ENCODE measurements at places on chromosomes 11 and 22. TPM values are rescaled to one million over a fixed set of nuclear protein-coding genes. Genes with fewer than 3 reads are reported as not detected.

DNA sequence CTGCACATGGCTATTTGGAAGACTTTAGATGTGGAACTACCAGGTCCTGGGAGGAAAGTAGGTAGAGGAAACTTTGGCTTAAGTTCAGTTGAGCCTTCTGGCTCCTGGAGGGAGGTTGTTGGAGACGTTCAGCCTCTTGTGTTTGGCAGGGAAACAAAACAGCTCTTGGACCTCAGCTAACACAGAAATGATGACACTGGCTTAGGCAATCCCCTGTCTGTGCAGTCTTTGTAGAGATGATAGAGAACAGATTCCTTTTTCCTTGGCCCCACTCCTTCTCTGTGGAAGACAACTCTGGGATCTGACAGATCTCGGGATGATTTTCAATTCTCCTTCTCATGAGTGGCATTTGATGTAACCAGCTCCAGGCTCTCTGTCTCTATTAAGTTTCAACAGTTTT is 428.5 kb downstream of the TMEM135 start:
- DNase-seq, result no peak

Gene CXCR5
- not detected for polyA plus RNA-seq

- no peak for DNase-seq
Measured at GRCh38 chr11:58867556-58867955, 23.1 kb upstream of the GLYATL2 start.

DNA sequence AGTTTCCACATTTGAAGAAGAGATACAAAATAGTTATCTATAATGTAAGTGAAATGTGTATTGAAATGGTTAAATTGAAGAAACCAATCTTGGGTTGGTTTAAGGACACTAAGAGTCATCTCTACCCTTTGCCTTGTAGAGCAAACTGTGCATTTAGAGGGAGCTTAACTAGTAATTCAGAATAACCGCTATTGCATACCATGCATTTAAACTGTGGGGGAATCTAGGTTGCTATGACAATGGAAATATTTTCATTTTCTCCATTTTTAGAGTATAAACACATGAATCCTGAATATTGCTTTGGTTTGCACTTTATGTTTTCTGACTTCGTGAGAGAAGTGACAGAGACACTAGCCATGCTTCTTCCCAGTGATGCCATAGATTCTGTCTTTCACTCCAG is 39.7 kb downstream of the FAT3 start:
- no peak for DNase-seq

DNA sequence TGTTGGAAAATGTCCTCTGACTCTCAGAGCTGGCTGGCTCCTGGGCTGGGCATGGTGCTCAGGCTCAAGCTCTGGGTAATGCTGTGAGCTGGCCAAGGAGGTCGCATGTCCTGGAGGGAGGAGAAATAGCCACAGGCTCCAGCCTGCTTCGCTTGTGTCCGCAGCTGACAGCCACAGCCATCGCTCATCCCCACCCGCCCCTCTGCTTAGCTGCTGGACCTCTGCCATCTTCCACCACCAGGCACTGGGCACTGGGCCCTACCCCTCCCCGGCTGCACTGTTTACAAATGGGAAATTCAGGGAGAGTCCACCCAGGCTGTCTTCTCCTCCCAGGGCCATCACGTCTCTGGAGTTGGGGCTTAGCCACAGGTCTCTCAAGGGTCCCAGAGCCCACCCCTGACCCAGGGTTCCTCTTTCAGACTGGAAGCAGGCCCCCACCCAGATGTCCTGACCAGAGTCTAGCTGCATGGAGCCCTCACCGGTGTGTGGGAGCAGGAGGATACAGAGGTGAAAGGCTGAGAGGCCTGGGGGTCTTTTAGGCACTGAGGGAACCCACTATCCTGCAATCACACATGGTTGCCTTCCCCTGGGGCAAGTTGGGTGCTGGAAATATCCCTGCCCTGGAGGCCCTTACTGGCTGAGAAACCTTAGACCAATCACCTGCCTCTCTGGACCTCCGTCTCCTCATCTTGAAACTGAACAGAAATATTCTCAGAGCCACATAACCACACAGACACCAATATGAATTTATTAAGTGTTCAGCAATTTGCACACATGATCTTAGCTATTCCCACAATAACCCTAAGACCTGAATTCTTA is 62.7 kb downstream of the CD82 start:
- no peak for DNase-seq

DNA sequence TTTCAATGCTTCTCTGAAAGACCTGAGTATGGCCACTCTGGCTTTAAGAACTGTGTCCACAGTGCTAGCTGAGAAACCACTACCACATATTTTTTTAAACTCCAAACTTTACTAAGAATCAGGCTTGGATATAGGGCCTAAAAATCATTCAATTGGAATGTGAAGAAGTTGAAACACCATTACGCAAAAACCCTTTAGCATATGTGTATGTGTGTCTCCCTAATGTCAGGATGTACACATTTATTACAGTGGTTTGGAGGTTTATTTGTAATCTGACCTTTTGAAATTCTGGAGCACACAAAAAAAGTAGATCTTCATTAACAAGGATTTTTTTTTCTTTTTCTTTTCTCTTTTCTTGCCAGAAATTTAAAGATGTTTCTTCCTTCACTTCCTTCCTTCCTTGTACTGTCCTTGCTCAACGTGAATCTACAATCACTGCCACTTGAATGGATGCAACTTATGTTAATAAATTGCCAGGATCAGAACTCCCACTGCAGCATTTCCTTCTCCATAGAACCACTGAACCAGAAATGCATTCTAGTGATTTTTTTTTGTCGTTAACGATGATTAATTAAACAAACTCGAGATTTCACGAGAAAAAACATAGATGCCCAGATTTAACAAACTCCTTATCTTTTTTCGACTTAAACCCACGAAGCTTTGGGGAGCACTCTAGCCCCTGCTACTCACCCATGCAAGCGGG is 3.1 kb upstream of the ADM start:
- no peak for DNase-seq

DNA sequence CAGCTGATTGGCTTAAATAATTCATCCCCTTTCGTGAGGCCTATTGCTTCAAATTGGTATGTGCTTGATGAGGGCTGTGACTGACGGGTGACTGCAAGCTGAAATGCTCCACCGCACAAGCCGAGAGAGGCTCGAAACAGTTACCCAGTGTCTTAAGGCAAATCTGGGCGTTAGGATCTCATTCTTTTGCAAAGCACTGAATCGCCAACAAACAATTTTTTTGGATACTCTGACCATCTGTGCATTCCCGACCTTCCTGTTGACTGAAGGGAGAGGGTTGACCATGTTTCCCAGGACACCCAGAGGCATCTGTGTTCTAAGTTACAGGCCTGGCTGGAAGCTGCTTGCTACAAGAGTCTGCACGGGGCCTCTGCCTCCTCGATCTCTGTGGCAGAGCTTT is 32.1 kb downstream of the CACNG2 start:
- no peak for DNase-seq

- DNase-seq, result no peak
Measured at GRCh38 chr22:44455151-44455962, 42.7 kb downstream of the RTL6 start.

DNA sequence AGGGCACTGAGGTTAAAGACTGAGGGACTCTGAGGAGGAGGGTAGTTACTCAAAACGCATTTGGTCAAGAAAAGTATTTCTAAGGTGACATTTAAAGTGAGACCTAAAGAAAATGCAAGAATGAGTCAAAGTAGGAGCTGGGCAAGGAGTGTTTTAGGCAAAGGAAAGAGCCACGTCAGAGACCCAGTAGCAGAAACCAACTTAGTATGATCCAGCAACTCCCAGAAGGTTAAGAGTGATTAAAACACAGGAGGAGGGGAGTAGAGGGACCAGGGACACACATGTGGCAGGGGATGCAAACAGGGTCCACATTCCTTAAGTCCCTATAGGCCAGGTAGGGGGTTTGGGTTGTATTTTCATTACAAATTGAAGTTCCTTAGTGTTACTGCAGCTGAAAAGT is 24.3 kb upstream of the CCDC34 start:
- no peak for DNase-seq

- no peak for DNase-seq
Measured at GRCh38 chr11:116148645-116149044, 624.1 kb downstream of the BUD13 start.

Gene MRGPRE
- polyA plus RNA-seq, result not detected

Gene RAG2
- 0.72 TPM for polyA plus RNA-seq

DNA sequence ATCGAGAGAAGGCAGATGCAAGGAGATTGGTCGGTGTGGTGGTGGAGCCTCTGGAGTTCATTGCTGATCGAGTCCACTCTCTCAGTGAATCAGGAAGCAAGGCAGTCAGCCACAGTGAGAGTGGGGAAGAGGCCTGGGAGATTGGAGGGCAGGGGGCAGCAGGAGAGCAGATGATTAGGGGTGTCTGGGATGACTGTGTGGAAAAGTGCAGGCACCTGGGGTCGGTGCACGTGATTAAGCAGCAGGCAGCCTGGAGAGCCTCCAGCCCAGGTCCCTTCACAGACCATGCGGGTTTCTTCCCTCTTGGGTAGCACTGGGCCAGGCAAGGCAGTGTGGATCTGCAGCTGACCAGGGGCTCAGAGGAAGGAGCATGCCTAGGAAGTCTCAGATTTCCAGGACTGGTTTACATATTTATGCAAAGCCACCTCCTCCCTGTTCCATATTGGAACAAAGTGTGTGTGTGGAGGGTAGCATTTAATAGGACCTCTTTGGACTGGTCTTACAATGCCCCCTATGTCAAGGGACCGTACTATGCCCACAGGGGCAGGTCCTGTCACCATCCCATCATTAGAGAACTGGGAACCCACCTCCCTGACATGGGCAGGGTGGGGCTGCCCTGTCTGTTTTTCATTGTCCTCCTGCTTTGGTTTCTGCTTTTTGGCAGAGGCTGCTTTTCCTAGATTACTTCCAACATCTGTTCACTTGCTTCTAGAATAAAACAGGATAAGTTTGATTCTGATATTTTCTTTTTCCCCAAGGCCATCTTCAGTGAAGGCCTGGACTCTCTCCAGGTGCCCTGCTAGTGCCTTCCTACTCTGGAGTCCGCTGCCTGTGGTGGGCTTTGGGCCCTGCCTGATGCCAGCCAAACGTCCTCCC is 14.0 kb upstream of the GDPD5 start:
- no peak for DNase-seq

Gene RRP8
- polyA plus RNA-seq, result 25.8 TPM

DNA sequence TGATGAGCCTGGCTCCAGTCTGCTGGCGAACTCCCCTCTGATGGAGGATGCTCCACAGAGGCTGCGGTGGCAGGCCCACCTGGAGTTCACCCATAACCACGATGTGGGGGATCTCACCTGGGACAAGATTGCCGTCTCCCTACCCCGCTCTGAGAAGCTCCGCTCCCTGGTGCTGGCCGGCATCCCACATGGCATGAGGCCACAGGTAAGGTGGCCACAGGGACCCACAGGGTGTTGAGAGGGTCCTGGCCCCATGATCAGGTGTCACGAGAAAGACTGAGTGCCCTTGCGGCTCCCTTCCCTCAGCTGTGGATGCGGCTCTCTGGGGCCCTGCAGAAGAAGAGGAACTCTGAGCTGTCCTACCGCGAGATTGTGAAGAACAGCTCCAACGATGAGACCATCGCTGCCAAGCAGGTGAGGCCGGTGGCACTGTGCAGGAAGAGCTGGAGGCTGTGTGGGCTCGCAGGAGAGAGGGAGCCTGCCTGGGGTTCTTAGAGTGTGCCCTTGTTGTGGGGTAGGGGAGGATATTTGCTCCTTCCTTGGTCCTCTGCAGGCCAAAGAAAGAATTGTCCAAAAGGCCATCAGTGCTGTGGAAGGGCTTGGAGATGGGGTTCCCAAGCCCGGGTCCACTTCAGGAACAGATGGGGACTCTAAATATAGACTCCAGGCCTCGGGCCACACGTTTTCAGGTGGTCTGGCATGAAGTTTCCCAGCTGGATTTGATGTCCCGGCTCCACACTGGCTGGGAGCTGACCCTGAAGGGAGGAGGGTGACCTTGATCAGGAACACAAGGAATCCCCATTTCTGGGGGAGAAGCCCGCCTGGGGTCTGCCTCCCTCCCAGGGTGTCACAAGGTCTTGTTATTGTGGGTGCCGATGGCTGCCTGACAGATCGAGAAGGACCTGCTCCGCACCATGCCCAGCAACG is 34.1 kb downstream of the SGSM3 start:
- DNase-seq, result no peak

- no peak for DNase-seq
Measured at GRCh38 chr22:36258701-36259614, 6.0 kb downstream of the APOL1 start.

DNA sequence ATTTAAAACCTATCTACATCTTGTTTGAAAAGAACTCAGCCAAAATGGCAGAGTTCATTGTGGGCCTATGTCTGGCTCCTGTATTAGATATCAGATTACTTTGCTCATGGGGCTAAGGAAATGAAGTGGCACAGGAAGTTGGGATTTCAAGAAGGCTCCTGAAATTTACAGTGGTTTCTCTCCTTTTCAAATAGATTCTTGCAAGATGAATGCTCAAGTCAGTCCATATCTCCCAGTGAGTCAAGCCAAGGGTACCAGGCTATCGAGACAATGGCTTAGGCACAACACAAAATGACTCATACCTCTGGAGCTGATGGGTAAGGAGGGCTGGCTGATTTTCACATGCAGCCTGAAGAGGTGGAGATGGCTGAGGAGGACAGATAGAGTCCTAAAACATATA is 24.1 kb upstream of the APOA1 start:
- DNase-seq, result no peak

DNA sequence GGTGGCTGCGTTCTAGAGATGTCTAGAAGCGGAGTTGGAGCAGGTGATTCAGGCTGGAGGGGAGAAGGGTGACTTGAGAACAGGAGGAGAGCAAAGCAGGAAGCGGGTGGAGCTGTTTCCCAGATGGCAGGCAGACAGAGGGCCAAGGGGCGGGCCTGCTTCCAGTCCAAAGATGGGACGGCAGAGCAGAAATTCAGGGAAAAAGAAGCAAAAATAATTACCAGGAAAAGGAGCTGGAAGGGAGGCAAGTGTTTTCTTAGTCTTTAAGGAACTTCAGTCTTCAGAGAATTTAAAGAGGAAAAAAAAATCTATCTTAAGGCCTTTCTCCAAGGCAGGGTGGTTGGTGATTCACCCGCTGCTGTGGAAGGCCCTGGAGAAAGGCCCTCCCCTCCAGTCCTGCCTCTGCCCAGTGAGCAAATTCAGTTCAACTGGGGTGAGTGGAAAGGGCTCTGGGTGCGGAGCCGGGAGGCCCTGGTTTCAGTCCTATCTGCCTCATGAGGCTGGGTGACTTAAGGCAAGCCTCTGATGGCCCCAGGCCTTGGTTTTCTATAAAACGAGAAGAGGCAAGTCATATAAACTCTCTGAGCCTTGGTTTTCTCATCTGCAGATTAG is 4.5 kb upstream of the CREB3L1 start:
- DNase-seq, result no peak

GRCh38 chr22:45645526-45646414 is 25.9 kb upstream of the ATXN10 start:
- DNase-seq, result no peak

GRCh38 chr11:2168286-2169004 is 3.2 kb downstream of the TH start:
- DNase-seq, result no peak

Gene OR51E2
- polyA plus RNA-seq, result 0.91 TPM

GRCh38 chr22:50310949-50311444 is 3.6 kb upstream of the PLXNB2 start:
- DNase-seq, result no peak

- no peak for DNase-seq
Measured at GRCh38 chr11:74004759-74005615, 3.9 kb downstream of the UCP3 start.

All from renal cortex interstitium (tissue), 15 donors.